AG10803 (cell line): ENCODE measurements at places on chromosomes 12 and 14.
A peak's percentile ranks its signal among the peaks of the same experiment; 100 is the strongest.

- no peak for DNase-seq
Measured at GRCh38 chr14:99516156-99516870, 35.1 kb downstream of the CCNK start.

- peak; percentile 35 for DNase-seq
Measured at GRCh38 chr12:100778967-100779590, 15.5 kb upstream of the ANO4 start.

- DNase-seq, result no peak
Measured at GRCh38 chr12:103745962-103746361, 95.1 kb downstream of the NT5DC3 start.

DNA sequence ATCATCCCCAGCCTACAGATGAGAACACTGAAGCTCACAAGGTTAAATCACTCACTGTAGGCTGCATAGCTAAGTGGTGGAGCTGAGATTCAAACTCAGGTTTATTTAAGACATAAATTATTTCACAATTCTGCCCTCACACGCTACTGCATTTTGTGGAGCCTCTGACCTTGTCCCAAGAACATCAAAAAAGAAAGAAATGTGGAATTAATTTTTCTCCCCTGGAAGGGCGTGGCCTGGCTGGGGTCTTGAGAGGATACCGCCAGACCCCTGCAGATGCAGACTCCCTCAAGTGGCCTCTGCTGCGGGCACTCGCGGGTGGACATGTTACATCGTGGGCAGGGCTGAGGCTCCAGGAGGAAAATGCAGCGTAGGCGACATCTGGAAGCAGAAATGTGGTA is 40.6 kb downstream of the LTBP2 start:
- DNase-seq, result peak; percentile 88

DNA sequence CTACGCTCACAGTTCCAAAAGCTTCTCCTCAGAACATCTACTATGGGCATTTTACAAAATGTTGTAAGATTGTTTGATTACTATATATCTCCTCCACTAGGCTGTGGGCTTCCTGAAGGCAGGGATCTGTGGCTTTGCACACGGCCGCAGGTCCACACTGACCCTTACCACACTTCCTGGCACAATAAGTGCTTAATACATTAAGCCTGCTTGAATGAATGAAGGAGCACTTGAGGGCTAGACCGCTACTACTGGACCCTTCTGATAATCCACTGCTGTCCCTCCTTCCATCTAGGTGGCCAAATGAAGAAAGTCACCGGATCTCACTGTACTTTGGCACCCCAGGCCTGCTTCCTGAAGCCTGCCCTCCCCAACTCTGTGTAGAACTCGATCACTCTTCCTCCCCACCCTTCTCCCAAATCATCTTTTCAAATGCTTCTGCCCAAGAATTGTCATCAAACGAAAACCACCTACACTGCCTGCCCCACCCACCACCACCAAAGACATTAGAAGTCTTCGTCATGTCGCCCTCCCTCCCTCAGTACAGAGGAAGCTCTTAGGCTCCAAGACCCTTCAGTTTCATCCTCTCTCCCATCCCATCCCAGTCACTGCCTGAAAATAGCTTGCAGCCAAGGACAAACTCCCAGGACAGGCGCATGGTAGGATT is 596 bp upstream of the ZBTB39 start:
- no peak for DNase-seq

DNA sequence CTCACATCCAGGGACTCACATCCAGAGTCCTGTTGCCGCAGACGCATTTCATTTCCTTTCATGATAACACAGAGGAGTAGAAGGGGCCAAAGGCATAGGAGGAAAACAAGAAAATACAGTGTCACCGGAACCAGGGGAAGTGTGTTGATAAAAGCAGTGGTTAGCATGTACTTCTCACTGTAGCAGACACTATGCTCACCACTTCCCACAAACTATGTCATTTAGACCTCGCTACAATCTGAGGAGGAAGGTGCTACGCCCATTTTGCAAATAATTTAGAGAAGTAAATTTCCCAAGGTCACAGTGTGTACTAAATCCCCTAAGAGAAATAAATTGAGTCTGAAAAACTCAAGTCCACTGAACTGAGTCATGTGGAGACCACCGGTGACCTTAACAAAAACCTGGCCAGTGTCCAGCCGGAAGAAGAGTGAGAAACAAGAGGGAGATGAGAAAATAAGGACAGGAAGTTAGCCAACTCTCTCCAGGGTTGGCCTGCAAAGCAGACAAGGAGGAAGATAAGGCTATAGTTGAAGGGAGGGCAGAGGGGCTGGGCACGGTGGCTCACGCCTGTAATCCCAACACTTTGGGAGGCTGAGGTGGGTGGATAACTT is 25.8 kb upstream of the TMCC3 start:
- DNase-seq, result no peak

DNA sequence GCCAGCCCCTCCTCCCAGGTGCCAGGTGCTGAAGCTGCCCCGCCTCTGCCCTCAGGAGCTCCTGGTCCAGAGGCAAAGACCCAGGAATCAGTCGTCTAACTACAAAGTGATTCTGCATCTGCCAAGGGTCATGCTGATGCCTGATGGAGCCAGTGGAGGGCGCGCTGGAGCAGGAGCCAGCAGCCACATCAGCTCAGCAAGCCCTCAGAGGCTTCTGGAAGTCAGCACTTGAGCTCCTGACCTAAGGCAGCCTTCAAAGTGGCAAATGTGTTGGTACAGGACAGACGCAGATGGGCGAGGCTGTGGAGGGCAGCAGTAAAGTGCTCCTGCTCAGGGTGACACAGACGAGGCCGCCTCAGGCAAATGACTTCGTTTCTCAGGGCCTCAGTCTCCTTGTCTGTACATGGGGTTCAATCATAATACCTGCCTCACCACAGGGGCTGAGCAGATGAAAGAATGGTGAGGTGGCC is 10.9 kb downstream of the C12orf43 start:
- DNase-seq, result peak; percentile 39

- no peak for DNase-seq
Measured at GRCh38 chr14:101191101-101191720, 287.7 kb upstream of the RTL1 start.

DNA sequence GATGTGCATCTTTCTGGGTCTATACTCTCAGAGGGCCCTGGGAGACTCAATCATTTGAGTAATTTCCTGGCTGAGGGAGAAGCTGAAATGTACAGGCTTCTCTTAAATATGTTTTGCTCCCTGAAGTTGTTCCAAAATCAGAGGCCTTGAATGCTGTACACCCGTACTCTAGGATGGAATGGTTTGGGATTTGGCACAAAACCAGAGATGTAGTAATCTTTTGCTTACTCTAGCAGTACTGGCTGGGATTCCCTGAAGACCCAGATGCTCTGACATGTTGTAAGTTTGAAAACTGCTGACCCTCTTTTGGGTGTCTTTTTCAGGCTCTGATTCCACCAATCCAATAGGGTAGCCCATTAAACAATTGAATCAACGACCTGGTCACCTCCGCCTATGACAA is 10.4 kb downstream of the ACACB start:
- peak; percentile 55 for DNase-seq

DNA sequence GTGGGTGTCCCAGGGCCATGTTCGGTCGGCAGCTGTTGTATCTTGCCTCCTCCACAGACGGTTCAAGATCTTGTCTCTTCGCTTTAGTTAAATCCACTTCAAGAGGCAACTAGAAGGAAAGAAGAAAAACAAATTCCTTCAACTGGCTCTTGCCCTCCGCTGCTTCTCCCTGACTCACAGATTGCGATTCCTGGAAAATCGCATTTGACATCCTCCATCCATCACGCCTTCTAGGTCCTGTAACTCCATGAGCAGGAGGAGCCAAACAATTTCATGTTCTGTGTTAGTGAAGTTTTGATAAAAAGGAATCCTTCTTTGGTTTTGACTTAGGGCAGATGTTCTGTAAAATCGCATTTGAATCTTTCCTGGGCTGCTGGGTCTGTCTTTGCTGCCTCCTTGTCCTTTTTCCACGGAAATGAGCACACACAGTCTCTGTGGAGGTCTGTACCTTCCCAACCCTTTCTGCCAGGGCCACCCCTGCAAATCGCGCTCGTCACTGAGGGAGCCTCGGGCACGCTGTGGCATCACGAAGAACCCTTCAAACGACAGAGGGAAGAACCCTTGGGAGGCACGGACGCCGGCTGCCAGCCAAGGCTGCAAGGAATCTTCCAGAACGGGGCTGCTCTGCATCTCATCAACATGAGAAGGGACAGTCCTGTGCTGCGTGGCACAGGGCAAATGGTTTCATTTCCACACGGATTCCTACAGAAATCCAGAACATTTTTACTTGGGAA is 32.6 kb downstream of the RAD52 start:
- DNase-seq, result no peak

DNA sequence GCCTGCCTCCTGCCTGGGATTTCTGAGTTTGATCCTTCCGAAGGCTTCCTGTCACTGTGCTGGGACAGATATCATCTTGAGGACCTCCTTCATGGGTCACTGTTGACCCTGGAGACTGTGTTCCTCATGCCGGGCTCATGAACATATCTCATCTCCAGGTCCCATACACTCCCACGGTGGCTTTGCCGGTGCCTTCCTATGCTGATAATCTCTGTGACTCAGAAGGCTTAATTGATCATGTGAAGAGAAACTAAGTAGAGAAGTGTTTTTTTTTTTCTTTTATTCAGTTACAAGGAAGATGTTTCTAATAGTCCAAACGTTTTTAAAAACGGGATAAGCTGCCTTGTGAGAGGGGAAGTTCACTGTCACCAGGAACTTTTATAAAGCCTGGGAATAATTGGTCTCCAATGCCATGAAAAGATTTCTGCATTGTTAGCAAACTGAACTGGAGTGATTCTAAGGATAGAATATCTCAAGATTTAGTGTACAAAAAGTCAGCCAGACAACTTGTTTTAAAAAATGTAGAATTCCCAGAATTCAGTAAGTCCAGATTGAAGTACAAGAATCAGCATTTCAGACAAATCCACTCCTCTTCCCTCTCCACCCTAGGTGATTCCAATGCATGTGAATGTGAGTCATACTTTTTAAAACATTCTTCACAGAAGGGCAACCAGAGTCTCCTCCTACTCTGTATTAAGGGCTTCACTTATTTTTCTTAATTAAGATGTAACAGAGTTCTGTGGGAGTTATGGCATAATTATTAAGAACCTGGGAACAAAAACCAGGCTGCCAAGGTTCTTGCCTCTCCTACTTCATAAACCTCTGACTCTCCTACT is 139.8 kb upstream of the LGR5 start:
- DNase-seq, result no peak

DNA sequence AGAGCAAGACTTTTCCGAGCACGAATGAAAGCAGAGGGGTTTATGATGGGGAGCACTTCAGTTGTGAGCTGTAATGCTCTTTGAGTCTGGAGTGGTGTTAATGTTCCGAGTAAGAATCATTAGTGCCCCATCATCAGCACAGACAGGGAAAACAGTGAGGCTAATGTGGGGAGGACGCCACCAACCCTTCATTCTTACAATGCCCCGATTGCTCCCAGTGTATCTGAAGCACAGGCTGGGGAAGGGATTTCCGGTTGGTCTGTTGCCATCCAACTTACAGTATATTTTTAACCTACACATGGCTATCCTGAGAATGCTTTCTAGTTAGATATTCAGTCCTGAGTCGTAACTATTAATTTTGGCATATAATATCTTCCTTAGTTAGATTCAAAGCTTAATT is 141.6 kb downstream of the APAF1 start:
- no peak for DNase-seq

DNA sequence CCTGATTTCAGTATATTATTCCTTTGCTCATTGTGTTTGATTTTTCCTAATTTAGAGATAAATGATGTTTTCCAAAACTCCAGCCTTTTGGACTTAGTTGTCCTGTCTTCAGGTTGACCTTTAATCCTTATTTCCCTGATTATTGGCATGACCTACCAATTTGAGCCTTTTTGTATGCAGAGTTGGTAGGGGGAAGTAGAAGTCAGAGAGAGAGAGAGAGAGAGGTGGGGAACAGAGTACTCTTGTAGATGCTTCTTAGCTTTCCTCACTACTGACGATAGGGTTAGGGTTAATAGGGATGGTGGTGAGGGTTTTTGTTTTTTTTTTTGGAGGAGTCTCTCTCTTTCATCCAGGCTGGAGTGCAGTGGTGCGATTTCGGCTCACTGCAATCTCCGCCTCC is 38.6 kb downstream of the TBC1D15 start:
- DNase-seq, result no peak

- DNase-seq, result no peak
Measured at GRCh38 chr14:96088074-96088473, 48.9 kb downstream of the C14orf132 start.

DNA sequence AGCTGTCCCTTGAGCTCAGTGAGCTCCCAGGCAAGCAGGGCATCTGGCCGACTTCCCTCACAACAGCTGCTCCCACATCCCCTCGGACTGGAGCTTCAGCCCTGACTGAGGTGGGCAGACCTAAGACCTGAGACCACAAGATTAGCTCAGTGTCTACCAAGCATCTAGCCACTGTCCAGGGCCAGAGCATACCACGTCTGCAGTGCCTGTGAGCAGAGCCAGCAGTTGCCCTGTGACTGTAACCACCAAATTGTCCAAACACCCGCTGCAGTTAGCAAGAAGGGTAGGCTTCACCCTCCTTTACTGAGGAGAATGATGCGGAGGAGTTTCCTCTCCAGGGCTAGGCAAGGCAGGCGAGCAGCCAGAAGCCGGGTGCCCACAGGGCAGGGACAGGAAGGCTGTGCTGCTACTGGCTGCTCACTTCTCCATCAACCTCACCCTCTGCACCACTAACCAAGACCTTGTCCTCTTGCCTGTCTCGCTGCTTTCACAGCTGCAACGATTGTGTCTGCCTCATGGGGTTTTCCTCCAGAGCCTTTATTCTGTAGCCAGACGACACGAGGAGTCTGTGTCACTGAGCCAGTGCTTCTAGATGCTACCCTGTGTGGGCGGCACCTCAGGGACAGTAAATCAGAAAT is 53.9 kb downstream of the ANAPC7 start:
- no peak for DNase-seq

DNA sequence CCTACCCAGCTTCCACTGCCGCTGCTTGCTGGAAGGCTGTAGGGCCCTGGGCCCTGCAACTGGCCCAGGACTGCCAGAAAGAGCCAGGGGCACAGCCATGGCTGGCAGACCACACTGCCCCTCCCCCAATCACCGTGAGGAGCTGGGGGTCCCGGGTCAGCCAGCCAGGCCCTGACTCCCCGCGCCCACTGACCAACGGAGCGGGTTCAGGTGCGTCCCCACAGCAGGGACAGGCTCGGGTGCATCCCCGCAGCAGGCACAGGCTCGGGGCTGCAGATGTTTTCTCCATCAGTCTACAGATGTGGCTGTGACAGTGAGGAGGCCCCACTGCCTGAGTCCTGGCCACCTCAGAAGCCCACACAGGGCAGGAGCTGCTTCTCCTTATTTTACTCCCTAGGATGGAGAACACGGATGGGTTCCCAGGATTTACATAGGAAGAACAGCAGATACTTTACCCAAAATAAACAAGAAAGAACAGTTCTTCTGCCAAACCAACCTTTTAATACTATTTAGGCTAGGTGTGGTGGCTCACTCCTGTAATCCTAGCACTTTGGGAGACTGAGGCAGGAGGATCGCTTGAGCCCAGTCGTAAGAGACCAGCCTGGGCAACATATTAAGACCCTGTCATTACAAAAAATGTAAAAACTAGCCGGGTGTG is 61.1 kb downstream of the TESC start:
- DNase-seq, result no peak
